ENCODE measurements at places on chromosomes 3 and 15.

- DNase-seq = peak; percentile 47
Observed at GRCh38 chr15:45522328-45523165, at the start of gene SLC30A4. Gene SLC30A4, minus strand, starts transcription at chr15:45522755. Its CDS starts 401 bp downstream, at chr15:45522354.

GRCh38 chr3:17481116-17481515, 261.3 kb downstream of the TBC1D5 start:
- DNase-seq = no peak

GRCh38 chr3:143383421-143383820, 263.9 kb downstream of the CHST2 start:
- DNase-seq = no peak

DNA sequence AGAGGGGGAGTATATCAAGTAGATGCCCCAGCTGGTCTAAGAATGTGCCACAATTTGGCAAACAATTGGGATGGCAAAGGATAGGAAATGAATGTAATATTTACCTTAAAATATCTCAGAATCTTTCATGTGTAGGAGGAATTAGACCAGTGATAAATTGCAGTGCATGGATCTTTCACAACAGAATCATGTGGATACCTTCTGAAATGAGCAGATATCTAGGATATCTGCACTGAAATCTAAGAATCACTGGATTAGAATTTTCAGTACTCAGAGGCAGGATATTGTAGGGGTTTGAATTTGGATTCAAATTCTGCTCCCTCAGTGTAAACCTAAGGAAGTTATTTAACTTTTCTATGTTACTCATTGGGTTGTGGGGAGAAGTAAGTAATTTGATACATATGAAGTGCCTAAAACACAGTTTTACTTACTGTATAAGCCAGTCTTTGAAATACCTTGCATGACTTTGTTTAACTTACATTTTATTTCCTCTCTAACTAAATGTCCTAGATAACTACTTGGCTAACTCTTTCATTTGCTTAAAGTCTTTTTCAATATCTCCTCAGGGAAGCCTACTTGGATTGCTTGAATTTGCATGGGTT, 8.8 kb downstream of the IL1RAP start:
- DNase-seq = peak; percentile 8

- peak; percentile 58 for DNase-seq
Observed at GRCh38 chr15:95025924-95026728, 794.8 kb downstream of the MCTP2 start.

DNA sequence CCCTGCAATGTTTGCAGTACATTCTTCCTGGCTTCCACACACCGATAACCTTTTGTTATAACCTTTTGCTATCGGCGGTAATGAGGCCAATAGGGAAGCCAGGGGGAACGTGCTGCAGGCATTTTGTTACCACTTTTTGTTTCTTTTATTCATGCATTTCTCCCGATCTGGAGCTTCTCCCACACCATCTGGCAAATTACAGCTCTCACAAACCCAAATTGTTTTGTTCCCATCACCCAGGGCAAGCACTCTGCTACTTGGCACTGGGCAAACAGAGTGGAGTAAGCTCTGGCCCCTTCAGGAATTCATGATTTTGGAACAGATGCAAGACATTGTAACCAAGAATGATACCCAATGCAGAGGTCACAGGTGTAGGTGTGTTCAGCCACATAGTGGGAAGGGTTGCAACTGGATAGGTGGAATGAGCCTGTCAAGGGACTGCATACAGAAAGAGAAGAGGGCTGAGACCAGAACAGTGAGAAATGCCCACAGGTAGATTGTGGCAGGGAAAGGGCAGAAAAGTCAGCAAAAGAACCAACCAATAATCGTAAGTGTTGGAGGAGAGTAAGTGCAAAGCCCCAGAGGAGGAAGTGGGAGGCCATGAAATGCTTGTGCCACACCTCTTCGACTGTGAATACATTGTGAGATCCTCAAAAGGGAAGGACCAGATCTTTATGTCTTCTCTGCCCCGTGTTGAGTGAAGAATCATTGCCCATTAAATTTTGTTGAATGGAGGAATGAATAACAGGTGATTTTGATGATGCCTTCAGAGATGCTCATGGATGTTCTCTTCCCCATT, 45.8 kb downstream of the PARP15 start:
- no peak for DNase-seq

DNA sequence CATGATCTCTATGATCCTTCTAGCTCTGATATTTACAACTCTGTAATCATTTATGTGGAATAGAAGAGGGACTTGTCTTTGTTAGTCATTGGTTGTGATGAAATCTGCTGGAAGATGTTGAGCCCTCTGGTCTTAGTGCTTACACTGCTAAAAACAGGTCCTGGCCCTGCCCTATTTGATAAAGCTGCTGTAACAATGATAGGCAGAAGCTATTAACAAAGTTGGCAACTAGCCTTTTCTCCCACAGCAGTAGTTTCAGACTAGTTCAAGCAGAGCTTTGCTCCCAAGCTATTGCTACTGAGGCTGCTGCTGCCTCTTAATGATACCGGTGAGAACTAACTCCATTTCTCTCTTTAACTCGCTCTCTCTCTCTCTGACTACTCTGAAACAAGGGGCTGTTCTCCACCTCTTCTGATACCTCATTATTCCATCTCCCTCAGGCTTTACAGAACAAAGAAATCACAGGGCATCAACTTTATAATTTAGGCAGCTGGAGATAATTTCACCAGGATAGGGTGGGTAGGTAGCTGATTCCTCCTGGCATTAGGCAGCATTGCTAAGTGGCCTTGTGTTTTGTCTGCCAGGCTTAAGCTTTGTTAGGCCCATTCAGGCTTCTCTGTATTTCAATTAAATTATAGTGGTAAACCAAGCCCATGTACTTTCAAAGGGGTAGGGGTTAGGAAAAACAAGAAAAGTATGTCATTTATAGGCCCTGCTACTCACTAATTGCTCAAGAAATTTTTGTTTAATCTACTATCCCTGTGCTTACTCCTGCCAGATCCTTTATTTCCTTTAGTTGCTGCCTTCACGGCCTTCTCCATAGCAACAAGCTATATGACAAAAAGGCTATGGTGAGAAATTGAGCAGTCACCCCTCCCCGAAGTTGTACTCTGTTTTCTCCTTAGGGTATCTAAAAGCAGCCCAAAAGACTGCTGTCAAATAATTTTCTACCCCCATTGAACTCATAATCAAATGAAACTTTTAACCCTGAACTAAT, 139.6 kb downstream of the RBPMS2 start:
- peak; percentile 68 for DNase-seq

- DNase-seq = no peak
Observed at GRCh38 chr15:62057341-62057980, 2.8 kb downstream of the VPS13C start.

- DNase-seq = no peak
Observed at GRCh38 chr3:157271283-157271882, 111.4 kb upstream of the CCNL1 start.

GRCh38 chr3:189340680-189341460, 169.1 kb downstream of the TPRG1 start:
- no peak for DNase-seq

- no peak for DNase-seq
Observed at GRCh38 chr3:118782755-118783202, 251.9 kb downstream of the IGSF11 start.

- no peak for DNase-seq
Observed at GRCh38 chr3:188874576-188874975, 297.2 kb upstream of the TPRG1 start.

- no peak for DNase-seq
Observed at GRCh38 chr3:117989982-117990381, 1044.7 kb downstream of the IGSF11 start.

DNA sequence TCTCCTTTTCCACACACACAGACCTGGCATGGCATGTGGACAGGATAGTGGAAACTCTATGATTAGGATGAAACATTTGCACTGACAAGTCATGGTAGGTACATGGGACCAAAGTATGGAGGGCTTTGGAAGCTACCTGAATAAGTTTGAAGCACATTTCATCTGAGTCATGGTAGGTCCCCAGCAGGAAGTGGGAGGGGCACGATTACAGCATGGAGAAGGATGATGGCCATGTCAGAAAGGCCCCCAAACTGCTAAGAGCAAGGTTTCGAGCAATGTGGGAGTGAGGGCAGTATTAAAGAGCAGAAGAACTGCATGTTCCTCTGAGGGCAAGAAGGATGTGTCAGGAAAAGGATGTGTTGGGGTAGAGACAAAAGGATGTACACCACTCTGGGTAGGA, 51.5 kb upstream of the CSTA start:
- no peak for DNase-seq
